ENCODE measurements at places on chromosomes 3 and 15.

GRCh38 chr15:38069511-38070011 lies 135.1 kb downstream of the TMCO5A start:
- no peak for DNase-seq

GRCh38 chr3:98892263-98892662 lies 9.2 kb downstream of the DCBLD2 start:
- DNase-seq: no peak

GRCh38 chr3:153973722-153974265 lies 147.4 kb upstream of the ARHGEF26 start:
- no peak for DNase-seq

DNA sequence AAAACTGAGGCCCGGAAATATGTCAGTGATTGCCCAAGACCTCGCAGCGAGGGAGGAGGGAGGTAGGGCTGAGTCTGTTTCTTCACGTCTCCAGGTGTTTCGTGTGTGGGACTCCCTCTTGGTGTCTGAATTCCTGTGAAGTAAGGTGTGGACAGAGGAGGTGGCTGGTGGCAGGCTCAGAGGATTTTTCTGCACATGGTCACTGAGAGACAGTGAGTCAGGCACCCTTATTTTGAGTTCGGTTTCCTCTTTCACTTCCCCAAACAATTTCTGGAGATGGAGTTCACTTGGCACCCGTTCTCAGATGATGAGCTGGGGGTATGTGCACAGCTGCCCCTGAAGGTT lies 46.3 kb upstream of the VPS8 start:
- DNase-seq: no peak

DNA sequence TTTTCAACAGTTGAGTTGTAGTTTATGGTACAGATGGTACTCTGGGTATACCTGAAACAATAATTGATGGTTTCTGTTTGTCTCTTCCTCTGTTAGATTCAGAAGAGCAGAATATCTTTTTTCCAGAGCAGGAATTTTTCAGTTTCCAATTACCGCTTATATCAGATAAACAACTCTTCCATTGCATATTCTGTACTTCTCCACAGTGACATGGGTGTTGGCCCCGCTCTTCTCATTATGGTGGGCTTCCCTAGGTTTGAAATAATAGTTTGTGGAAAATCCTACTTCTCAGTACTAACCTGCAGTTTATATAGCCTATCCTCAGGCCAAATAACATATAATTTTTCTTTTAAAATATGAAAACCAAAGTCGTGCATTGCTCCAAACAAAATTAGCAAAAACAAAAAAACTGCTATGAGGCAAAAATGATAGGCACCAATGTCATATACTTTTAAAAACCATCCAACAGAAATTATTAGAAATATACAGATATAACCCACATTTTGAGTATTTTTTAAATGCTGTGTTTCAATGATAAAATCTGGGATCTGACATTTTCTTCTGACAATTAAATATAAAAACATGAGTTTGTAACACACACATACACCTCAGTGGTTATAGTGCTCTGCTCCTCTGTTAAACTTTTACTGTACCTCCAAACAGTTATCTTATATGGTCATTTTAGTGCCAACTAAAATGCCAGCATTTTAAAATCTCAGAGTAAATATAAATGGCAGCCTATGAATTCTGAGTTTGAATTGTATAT lies 56.8 kb downstream of the CMSS1 start:
- DNase-seq: no peak

GRCh38 chr3:166531730-166532129 lies 694.5 kb upstream of the BCHE start:
- no peak for DNase-seq

DNA sequence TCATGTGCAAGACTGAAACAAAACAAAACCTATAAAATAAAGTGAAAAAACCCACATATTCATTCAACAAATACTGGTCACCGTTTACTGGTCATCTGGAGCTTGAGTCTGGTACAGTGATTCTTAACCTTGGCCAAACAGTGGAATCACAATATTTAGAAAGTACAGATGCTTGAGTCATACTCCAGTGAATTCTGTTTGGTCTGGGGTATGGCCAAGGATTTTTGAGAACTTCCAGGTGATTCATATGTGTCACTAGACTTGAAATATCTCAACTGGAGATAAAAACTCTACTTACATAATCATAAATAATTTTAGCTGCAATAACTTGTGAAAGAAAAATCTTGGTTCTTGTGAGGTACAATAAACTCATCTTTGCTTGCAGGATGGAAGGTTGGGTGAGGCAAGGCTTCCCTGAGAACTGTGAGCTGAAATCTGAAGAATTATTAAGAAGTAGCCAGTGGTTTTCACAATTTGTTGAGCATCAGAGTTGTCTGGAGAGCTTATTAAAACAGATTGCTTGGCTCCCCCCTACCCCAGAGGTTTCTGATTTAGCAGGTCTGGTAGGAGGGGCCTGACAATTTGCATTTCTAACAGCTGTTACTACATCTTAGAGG lies 9.6 kb downstream of the NEK11 start:
- DNase-seq: no peak

DNA sequence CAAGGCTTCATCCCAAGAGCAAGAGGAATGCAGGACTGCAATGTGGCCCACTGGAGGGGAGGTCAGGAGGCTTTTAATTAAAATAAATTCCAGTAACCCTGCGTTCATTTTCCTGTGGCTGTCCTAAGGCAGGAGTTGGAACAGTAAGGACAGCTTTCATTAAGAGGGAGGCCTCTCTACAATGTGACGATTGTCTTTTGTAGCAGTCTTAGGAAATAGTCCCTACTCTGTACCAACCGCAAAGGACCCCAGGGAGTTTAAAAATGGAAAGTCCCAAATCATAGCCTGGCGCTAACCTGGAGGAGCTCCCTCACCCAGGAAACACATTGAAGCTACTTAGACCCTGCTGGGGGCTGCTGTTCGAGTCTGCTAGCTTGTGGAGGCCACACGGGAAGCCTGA lies 62.8 kb downstream of the SYNM start:
- DNase-seq: no peak

DNA sequence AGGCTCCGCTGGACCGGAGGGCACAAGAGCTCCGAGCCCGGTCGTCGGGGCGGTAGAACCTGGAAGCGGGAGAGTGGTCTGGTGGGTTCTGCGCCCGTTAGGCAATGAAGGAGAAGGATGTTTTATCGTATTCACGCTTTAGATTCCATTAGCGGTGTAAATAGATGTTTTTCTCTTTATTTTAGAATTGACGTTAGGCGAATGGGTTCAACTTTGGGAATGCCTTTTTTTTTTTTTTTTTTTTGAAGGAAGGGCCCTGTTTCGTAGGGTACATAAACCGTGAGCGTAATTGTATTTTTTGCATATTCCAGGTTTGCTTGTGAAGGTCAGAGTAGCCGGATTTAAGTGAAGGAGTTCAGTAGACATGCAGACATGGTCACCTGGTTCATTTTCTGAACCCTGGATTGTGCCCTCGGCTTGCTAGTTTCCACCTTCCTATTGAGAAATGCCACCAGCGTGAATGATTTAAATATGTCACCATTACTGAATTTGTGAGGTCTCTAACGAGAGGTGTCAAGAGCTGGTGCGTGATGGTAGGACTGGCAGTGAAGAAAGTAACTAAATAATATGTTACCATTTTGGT lies 808 bp downstream of the RBM6 start:
- no peak for DNase-seq

DNA sequence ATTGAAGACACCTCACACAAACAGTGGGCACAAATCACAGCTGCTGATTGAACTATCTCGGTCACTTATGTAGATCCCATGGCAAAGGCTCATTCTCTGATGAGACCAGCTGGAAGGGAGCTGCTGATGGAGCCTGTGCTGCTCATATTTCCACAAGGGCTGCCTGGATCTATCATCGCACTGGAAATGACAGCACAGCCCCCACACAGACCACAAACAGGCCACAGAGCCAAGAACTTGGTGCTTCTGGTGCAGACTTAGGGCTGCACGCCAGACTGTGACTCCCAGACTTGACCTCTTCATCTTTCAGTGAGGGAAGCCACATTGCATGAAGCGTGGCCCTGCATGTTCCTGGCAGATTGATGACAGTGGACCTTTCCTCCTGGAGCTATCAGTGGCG lies 197.6 kb downstream of the MINAR1 start:
- no peak for DNase-seq

DNA sequence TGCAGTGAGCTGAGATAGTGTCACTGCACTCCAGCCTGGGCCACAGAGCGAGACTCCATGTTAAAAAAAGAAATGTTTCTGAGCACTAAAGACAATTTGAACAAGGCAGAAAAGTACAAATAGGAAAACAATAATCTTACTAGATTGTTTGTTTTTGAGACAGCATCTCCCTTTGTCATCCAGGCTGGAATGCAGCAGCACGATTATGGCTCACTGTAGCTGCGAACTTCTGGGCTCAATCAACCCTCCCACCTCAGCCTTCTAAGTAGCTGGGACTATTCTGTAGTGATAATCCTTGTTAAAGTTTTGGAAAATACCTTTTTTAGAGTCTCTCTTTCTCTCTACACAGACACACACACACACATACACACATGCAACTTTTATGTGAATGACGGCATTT lies 107.1 kb downstream of the LPP start:
- DNase-seq: no peak

- no peak for DNase-seq
These were observed 2.0 kb upstream of the TOPBP1 start for GRCh38 chr3:133663569-133664313.

GRCh38 chr15:91861223-91861622 lies 7.7 kb downstream of the SLCO3A1 start:
- DNase-seq: no peak

DNA sequence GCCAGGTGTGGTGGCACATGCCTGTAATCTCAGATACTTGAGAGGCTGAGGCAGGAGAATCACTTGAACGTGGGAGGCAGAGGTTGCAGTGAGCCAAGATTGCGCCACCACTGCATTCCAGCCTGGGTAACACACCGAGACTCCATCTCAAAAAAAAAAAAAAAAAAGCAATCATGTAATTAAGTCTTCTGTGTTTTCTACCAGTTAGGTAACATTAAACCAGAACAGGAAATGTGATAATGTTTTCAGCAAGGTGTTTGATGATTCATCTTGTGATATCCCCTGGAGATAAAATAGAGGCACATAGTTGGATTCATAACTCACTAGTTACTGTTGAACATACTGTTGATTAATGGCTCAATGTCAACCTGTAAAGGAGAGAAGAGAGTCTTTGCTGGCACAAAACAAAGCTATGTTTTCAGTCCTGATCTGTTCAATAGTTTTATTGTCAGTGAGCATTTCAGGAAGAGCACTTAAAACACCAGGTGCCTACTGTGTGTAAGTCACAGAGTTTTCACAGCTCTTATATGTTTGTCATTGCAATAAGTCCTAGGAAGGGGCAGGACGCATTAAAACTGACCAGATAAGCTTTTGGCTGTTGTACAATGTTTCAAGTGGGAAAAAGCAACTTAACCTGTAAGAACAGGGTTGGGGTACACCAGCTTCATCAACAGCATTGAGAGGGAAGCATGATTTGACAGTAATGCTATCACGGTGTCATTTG lies 19.5 kb downstream of the DNAJB11 start:
- no peak for DNase-seq

DNA sequence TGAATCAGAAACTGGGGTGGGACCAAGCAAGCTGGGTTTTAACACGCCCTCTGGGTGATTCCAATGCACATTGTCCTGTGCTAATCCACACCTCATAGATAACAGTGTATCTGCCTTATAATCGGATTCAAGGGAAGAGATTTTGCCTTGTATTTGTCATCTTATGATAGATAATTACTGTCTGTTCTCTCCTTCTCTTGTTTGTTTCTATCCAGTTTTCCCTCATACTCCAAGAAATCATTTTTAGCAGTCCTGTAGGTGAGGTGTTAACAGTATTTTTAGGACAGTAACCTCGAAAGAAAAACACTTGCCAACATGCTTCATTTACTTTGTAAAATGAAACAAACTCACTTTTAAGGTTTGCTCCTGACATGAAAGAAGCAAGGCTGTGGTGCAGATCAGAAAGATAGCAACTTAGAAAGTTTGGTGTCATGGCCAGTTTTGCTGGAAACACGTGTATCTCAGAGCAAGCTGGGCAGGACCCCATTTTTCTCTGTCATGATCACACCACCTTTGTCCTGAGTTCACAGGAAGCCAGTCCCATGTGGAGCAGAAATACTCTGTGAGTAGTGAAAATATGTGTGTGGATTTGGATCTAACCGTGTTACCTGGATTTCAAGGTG lies 72.6 kb downstream of the TRAK1 start:
- no peak for DNase-seq

- DNase-seq: no peak
These were observed 39.5 kb downstream of the TIGIT start for GRCh38 chr3:114333180-114333922.

Data from stimulated activated CD8-positive, alpha-beta memory T cell treated with anti-CD3 and anti-CD28 coated beads, Interleukin-15, amount 100 ng/mL, for 4 hours (primary cell).